CD4-positive, alpha-beta memory T cell (primary cell): ENCODE measurements at places on chromosomes 2 and 18. TPM values are rescaled to one million over a fixed set of nuclear protein-coding genes. Genes with fewer than 3 reads are reported as not detected.

GRCh38 chr2:42860319-42861094 is 68.1 kb upstream of the HAAO start:
- DNase-seq = no peak

GRCh38 chr2:31222071-31222470 is 4.8 kb upstream of the CAPN14 start:
- no peak for DNase-seq

DNA sequence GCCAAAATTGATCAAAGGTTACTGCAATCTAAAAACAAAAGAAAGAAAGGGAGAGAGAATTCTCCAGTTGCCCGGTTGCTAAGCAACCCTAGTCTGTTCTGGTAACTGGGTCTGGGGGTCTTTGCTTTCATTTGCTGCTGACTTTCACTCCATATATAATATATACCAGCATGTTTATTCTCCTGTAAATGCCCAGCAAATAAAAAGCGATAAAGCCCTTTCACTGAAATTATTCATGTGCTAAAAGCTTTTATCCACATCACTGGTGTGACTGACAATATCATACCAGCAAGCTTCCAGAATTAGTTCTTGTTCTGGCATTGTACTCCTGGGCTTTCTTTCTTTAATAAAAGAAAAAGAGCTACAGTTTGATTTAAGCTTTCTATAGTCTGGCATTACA is 75.5 kb upstream of the ST8SIA3 start:
- no peak for DNase-seq

DNA sequence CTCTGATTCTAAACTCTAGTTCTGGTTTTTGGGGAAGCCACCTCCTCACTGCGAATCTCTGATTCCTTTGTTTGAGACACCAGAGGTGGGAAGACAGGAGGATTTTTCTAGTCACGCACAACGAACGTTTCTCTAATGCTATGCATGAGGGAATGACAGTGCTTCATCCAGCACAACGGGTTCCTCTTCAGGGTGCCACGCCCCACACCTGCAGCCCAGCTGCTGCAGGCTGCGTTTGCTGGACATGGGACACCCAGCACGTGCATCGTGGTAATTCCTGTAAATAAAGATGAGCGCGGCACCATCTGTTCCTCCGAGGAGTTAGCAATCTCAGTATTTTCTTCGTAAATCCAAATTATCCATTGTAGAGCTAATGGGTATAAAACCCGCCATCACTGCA is 37.5 kb upstream of the TPO start:
- no peak for DNase-seq

GRCh38 chr2:9434489-9434888 is 11.0 kb downstream of the CPSF3 start:
- no peak for DNase-seq

The TTC27 gene
- 27.5 TPM for total RNA-seq

The ACTG2 gene
- not detected for total RNA-seq

The ACMSD gene
- not detected for total RNA-seq
